Muscle of leg (tissue), 16 donors: ENCODE measurements at places on chromosomes 6 and 20. TPM values are rescaled to one million over a fixed set of nuclear protein-coding genes. Genes with fewer than 3 reads are reported as not detected.

DNA sequence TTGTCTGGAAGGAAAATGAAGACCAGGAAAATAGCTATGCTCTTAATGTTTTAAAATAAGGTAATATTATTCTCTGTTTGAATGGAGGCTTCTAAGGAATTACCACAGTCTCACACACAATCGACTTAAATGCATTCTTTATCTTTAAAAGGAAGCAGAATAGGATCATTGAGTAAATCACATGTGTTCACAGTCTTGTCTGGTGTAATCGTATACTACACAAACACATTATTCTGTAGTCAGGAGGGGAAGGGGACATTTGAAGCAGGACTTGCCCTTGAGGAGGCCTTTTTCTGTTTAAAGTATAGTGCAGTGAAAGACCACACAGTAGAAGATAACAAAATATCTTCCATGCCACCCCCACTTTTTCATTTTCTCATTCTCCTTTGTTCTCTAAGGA is 20.6 kb upstream of the REV3L start:
- DNase-seq: no peak

DNA sequence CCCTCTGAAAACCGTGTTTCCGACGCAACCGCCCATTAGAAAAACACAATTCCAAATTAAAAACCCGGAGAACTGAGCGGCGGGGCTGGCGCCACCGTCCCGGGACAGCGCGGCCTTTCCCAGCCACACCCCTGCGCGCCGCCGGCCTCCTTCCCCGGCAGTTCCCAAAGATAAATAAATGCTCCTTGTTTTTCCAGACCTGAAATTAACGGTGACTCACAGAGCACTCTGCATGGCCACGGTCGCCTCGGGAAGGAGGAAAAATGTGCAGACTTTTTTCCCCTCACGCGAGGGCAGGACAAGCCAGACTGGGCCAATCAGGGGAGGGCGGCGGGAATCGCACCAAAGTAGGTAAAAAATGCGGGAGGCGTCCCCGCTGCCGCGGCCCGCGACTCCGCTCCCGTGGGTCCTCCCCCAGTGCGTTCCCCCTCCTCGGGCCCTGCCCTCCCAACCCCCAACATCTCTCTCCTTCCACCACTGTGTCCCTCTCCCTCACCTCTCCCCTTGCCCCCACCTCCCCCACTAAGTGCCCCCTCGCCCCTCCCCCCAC is 828 bp upstream of the DSTN start:
- DNase-seq: peak; percentile 93

- no peak for DNase-seq
Measured at GRCh38 chr6:1485678-1486077, 96.3 kb downstream of the FOXF2 start.

- no peak for DNase-seq
Measured at GRCh38 chr6:111699123-111699522, 93.4 kb upstream of the TRAF3IP2 start.

PLCG1 gene
- 97.9 TPM for polyA plus RNA-seq

THBS2 gene
- 49.5 TPM for polyA plus RNA-seq

DNA sequence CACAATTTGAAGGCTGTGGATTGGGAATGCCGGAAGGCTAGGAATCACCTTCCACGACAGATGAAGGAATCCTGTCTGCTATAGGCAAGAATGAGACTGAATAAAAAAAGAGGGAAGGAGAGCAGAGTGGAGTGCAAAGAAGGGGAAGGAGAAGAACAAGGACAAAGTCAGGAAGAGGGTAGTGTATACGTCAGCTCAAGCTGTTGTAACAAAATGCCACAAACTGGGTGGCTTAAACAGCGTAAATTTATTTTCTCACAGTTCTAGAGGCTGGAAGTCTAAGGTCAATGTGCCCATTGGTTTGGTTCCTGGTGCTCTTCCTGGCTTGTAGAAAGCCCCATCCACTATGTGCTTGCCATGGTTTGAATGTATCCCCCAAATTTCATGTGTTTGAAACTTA is 104.5 kb downstream of the TTLL2 start:
- DNase-seq: no peak

MUC22 gene
- 0.12 TPM for polyA plus RNA-seq

PMEPA1 gene
- 20.9 TPM for polyA plus RNA-seq

APOM gene
- 3.5 TPM for polyA plus RNA-seq

- DNase-seq: no peak
Measured at GRCh38 chr6:137872581-137873115, 5.6 kb downstream of the TNFAIP3 start.
